Activated naive CD4-positive, alpha-beta T cell treated with anti-CD3 and anti-CD28 coated beads, Interleukin-2, amount 50 U/mL, for 72 hours (primary cell): ENCODE measurements at places on chromosomes 3 and 15.

DNA sequence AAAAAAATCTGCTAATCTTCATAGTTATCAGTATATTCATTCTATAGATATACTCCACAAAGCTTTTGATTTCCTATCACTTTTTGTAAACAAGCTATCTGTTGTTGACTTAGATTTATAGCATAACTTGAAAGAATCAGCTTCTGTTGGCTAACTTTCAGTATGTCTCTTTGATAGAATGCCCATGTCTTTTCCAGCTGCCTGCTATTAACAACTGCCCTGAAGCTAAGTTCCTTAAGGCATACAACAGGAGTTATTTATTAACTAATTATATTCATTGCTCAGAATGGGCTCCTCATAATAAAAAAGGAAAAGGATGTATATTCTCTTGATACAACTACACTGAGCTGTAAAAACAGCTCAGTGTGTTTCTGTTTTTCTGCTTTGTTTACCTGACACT, 293.9 kb downstream of the TUSC7 start:
- DNase-seq, result no peak

GRCh38 chr15:69999392-70000085, 98.2 kb downstream of the TLE3 start:
- no peak for DNase-seq

GRCh38 chr15:87080547-87080946, 1000.9 kb downstream of the AGBL1 start:
- no peak for DNase-seq

DNA sequence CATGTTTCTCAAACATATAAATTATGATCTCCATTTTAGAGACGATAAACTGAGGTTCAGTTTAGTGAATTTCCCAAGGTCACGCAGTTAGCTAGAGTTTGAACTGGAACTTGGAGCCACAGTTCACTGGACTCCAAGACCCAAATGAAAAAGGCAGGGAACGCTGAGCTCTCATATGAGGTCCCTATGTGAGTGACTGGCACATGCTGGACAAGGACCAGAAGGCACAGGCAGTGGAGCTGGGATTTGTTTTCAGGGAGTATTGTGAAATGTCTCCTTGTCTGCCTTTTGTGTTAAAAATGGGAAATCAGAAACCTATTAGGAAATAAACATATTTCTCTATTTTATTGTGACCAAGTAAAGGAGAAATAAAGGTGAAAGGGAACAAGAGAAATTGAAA, 63.5 kb downstream of the MESD start:
- DNase-seq, result no peak

DNA sequence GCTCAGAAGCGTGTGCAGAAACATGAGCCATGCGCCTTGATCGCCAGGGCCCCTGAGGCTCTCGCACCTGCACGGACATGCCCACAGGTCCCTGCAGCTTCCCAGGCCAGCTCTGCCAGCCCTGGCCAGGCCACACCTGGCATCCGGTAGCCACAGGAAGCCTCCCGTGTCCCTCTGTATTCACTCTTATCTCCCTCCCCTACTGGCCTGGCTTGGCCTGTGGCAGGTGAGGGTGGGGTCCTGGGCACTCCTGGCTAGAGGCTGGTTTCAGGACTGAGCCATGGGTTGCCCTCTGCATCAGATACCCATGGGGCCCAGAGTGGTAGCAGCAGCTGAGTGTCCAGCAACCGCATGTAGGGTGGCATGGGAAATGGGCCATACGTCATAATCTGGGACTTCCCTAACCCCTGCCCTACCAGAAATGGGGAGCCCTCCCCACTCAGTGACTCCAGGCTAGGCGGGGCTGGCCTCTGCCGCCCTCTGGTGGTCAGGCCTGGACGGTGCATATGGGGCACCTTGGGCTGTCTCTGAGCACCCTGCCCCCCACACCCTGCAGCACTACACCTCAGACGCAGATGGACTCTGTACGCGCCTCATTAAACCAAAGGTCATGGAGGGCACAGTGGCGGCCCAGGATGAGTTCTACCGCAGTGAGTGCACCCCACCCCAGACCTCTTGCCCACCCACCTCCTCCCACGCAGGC, 12.6 kb upstream of the LMAN1L start:
- peak; percentile 88 for DNase-seq

- no peak for DNase-seq
Observed at GRCh38 chr3:139751789-139752188, 74.0 kb upstream of the NMNAT3 start.

GRCh38 chr3:16132928-16133327, 41.6 kb upstream of the GALNT15 start:
- DNase-seq, result no peak

DNA sequence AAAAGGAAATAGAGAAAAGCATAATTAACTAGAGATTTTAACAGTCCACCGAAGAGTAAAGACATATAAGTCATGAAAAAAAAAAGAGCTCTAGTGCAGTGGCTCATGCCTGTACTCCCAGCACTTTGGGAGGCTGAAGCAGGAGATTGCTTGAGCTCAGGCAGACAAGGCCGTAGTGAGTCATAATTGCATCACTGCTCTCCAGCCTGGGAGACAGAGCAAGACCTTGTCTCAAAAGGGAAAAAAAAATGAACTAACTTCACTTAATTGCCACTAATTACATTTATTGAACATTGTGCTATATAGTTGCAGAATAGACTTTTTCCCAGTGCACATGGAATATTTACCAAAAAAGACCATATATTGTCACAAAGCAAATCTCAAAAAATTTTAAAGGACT, 221.8 kb downstream of the CBLB start:
- no peak for DNase-seq

DNA sequence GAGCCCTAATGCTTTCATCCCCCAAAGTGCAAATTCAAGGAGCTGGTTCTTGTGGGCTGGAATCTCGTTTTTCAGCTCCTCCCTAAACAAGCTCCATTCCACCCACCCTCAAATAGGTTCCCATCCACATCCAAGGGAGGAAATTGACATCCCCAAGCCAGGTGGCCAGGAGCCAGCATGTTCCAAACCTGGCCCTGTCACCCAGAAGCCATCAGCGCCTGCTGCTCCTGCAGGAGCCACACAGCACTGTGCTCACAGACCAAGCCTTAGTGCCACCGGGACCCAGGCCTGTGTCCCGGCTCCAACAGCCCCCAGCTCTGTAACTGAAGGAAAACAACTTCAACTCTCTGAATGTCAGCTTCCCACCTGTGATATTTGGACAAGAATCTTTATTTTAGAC, 263.6 kb downstream of the UACA start:
- no peak for DNase-seq

DNA sequence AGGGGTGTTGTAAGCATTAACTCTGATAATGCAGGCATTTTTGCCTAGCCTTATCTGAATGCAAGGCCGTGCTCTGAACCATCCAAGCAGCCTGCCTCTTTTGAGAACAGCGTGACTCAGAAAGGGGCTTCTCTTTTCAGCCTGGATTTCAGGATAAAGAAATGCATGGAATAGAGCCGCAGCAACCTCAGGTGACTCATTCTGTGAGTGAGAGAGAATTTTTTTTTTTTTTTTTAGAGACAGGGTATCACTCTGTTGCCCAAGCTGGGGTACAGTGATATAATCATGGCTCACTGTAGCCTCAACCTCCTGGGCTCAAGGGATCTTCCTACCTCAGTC, 20.6 kb upstream of the PDE8A start:
- DNase-seq, result no peak

GRCh38 chr3:138195481-138195880, 8.4 kb downstream of the ARMC8 start:
- no peak for DNase-seq

GRCh38 chr3:43353923-43354670, 67.8 kb downstream of the SNRK start:
- no peak for DNase-seq

DNA sequence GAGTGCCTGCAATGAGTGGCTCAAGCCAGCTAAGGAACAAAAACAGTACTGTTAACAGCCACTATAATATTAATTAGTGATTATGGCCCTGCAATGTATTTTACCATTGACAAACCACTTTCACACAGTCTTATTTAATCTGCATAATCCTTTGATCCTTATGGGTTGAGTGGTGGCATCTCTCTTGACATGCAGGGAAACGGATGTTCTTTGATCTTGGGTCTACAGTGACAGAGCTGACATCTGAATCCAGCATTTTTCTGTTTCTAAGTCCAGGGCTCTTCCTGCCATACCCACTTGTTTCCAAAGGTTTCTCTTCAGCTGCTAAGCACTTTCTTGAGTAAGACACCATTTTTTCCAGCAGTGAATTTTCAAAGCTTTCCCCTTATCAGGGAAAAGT, 277.7 kb upstream of the ROPN1 start:
- DNase-seq, result no peak

DNA sequence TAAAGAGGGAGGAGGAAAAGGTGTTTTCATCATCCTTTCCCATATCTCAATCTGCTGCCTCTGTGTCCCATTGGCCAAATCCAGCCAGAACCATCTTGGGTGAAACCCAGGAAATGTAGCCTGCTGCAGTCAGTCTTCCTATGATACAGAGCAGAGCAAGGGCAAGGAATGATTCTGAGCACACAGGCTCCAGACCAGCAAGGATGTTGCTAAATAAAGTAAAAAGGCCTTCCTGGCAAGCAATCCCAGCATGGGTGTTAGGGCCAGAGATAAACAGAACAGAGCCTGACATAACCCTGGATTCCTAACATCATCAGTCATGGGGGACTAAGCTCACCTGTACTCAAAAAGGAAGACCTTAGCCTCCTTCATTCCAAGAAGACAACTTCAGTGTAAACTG, 90.7 kb upstream of the AGTR1 start:
- DNase-seq, result no peak

GRCh38 chr3:84522893-84523292, 435.9 kb upstream of the CADM2 start:
- DNase-seq, result no peak

- DNase-seq, result no peak
Observed at GRCh38 chr3:198113206-198114053, 153.4 kb downstream of the LMLN start.

- no peak for DNase-seq
Observed at GRCh38 chr3:133152681-133153220, 114.6 kb downstream of the TMEM108 start.

- no peak for DNase-seq
Observed at GRCh38 chr3:54279005-54279583, 156.7 kb downstream of the CACNA2D3 start.

- DNase-seq, result no peak
Observed at GRCh38 chr15:51156957-51157356, 62.3 kb upstream of the TNFAIP8L3 start.

DNA sequence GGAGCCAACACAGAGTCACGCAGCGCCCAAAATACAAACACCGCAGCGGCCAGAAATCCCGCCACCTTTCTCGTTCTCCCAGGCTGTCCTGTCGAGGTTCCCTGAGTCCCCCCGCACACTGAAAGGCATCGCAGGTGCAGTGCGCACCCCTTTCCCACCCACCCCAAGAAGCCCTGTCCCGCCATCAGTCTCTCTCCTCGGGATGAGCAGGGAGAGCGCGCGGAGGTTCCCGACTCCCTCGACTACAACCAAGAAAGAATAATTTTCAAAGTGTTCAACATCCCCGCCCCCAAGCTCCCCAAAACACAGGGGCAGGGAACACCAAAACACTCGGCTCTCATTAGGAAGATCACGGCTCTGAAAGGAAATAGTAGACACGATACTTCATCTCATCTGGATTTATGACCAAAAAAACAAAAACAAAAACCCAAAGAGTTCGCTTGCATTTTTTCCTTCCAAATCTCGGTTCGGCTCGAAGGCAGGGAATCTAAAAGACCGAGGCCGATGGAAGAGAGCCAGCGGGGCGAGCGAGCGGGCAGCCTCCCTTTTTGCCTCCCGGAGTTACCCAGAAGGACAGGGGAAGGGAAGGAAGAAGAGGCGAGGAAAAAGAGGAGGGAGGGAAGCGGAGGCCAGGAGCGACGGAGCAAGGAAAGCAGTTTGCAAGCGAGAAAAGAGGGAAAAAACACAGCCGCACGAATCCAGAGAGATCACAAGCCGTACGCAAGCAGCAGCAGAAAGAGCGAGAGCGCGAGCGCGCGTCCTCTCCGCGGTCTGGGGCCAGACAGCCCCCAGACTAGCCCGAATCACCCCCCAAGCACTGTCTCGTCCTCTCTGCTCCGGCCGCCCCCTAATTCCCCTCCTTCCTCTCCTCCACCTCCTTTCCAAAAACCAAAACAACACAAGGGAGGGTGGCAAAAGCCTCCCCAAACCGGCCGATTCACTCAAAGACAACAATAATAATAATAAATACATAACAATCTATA, 808 bp downstream of the BCL6 start:
- peak; percentile 49 for DNase-seq

GRCh38 chr3:79672075-79672474, 95.7 kb downstream of the ROBO1 start:
- no peak for DNase-seq

GRCh38 chr3:12371525-12372140, 82.8 kb downstream of the PPARG start:
- DNase-seq, result no peak

DNA sequence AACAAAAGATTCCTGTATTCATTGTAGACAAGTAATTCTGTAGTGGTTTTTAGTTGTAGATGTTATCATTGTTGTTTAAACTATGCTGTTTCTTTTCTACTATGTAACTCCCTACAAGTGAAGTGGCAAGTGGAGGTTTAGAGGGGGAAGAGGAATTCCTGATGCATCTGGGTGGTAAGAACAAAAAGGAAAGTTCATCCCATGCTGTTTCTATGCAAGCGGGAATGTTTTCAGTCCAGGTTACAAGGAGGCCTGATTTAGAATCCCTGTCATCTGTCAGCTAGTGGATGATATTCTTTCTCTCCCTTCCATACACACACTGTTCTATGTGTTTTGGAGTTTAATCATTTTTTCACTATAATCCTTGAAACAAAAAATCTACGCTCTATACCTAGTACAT, 67.4 kb downstream of the IMPG2 start:
- no peak for DNase-seq
